ENCODE measurements at places on chromosomes 1 and 21.

- no peak for DNase-seq
These were observed 21.3 kb upstream of the PHTF1 start for GRCh38 chr1:113780374-113781146.

- no peak for DNase-seq
These were observed 8.1 kb downstream of the NGF start for GRCh38 chr1:115329965-115330364.

DNA sequence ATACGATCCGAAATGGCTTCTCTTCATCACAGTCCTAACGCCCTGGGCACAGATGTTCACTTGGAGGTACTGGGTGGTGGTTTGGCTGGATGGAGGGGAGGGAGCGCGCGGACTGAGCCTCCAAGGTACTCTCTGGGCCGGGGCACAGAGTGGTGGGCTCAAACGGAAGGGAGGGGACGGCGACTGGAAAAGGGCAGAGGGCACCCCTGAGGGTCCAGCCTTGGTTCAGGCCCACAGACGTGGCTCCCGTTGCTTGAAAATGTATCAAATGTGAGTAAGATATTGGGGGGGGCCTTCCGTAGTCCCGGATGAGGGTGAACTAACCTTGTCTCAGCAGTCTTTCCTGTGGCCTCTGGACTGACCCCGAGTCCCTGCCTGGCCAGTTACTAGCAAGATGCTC, 463 bp downstream of the IL12RB2 start:
- DNase-seq = no peak

DNA sequence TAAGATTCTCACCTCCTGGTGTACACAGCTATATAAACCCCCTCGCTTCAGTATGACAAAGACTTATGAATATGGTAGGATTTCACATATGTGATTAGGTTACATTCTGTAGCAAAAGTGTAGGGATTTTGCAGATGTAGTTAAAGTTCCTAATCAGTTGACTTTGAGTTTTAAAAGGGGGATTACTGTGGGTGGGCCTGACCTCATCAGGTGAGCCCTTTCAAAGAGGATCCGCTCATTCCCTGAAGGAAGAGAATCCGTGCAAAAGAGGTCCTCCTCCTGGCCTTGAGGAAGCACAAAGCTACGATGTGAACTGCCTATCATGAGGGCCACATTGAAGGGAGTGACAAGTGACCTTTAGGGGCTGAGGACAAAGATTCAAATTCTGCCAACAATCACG, 30.6 kb upstream of the KAZN start:
- no peak for DNase-seq

DNA sequence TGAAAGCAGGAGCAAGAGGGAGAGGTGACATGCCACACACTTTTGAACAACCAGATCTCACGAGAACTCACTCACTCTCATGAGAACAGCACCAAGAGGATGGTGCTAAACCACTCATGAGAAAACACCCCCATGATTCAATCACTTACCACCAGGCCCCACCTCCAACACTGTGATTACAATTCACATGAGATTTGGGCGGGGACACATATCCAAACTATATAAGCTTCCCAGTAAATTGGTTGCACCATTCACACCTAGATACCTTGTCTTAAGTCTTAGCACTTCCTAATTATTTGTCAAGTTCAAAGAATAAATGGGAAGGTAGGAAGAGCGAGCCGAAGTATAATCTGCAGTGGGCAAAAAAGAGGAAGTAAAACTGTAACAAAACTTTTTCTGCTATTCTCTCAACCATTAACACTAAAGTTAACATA, 34.3 kb downstream of the AMY1C start:
- no peak for DNase-seq

DNA sequence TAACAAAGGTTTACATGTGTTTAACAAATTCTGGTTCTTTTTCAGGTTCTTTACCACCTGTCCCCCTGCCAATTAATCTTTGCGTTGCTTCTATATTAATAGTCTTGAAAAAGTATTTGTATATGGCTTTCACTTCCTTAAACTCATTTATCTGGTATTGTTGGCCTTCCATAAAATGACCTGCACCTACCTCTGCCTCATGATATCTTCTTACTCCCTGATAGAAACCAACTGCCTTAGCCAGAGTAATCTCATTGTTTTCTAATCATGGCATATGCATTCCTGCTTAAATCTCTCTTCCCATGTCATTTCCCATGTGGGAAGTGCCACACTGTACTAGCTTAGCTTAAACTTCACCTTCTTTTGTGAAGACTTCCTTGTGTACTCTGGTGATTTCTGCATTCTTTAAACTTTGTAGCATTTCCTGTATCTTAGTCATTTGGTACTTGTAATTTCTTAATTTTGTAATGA, 8.7 kb downstream of the SMG7 start:
- DNase-seq = no peak

DNA sequence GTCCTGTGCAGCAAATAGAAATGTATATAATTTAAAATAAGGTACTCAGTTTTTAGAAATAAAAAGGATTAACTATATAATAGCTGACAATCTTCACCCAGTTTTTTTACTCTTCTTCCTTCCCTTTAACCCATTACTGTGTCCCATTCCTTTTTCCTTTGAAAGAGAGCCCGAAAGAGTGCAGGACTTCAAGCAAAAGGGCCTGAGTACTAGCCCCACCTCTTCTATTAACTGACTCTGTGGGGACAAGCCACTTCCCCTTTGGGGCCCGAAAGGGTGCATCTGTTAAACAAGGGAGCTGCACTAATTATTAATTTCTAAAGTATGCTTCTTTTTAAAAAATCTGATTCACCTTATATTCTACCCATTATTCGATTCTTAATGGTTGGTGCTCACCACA, 3.3 kb downstream of the USP24 start:
- no peak for DNase-seq

- peak; percentile 77 for DNase-seq
These were observed 52.3 kb downstream of the RHBG start for GRCh38 chr1:156421062-156421938.

GRCh38 chr1:36134031-36134430, 9.0 kb upstream of the COL8A2 start:
- DNase-seq = no peak

DNA sequence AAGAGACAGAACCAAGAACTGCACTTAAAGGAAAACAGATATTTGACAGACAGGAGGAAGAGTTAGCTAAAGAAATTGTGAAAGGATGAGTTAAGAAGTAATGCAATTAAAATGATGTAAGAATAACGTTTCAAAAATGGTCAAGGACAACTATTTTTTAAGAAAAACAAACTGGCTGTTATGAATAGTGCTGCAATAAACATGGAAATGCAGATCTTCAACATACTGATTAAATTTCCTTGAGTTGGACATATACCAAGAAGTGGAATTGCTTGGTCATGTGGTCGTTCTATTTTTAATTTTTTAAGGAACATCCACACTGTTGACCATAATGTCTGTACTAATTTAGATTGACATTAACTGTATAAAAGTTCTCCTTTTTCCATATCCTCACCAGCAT, 23.1 kb upstream of the PHTF1 start:
- DNase-seq = no peak

GRCh38 chr1:90902672-90903071, 119.2 kb downstream of the ZNF644 start:
- no peak for DNase-seq
